ENCODE measurements at places on chromosomes 5 and 9. TPM values are rescaled to one million over a fixed set of nuclear protein-coding genes. Genes with fewer than 3 reads are reported as not detected.

ACSL6 gene
- total RNA-seq = 0.03 TPM

PCDHGA2 gene
- total RNA-seq = 2.1 TPM

NTRK2 gene
- total RNA-seq = 0.16 TPM

NR4A3 gene
- total RNA-seq = not detected

CCDC192 gene
- not detected for total RNA-seq

ADGRV1 gene
- 0.13 TPM for total RNA-seq

IL9 gene
- total RNA-seq = not detected

DIRAS2 gene
- total RNA-seq = not detected

ECSCR gene
- 0.53 TPM for total RNA-seq

IL4 gene
- not detected for total RNA-seq

GRCh38 chr5:149667084-149667828 is 62.9 kb upstream of the PPARGC1B start:
- H3K27me3 ChIP-seq = no peaks in the 10 kb centered on the region
- no peak overlapping the region for H3K27ac ChIP-seq
- no peaks in the 10 kb centered on the region for H3K4me1 ChIP-seq
- H3K36me3 ChIP-seq = no peaks in the 10 kb centered on the region
- peak; percentile 53 for DNase-seq

DNA sequence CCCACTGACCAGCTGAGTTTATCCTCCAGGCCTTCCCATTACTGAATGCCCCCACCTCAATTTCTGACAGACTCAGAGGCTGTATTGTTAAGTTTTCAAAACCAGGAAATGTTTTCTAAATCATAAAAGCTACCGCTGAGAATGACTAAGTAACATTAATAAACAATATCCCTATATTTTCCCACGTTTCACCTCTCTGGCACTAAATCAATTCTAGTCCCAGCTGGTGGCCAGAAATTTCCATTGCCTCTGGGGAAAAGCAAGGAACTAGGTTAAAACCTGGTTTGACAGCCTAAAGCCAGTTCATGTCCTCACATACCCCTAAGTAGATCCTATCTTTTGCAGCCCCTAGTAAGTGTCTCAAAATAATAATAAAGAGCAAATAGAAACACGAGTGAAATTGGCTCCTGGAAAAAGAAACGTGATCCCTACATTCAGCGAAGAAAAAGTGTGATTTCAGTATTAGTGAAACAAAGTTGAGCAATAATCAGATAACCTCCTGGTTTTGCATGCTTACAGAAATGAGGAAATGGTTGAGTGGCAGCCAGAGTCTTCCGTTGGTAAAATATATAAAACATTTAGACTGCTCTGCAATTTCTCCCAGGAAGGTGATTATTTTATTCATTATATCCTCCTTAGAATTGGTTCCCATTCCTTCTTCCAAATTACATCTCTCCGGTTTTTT is 110.9 kb downstream of the ESM1 start:
- no peak overlapping the region for H3K27ac ChIP-seq
- H3K36me3 ChIP-seq = no peaks in the 10 kb centered on the region
- no peaks in the 10 kb centered on the region for H3K27me3 ChIP-seq
- DNase-seq = no peak

DNA sequence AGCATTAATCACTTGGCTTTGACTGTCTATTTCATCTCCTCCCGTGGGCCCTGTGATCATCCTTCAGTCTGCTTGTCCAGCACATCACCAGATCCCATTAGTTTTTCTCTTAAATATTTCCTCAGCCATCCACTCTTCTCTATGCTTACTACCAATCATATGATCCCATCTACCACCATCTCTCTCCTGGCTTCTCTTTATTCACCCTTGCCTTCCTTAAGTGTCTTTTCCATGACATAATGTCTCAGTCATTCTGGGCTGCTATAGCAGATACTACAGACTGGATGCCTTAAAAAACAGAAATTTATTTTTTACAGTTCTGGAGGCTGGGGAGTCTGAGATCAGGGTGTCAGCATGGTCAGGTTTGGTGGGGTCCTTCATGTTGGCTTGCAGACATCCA is 208.4 kb upstream of the PPP1R2B start:
- H3K36me3 ChIP-seq = no peaks in the 10 kb centered on the region
- no peaks in the 10 kb centered on the region for H3K27me3 ChIP-seq
- DNase-seq = no peak
- no peak overlapping the region for H3K27ac ChIP-seq

DNA sequence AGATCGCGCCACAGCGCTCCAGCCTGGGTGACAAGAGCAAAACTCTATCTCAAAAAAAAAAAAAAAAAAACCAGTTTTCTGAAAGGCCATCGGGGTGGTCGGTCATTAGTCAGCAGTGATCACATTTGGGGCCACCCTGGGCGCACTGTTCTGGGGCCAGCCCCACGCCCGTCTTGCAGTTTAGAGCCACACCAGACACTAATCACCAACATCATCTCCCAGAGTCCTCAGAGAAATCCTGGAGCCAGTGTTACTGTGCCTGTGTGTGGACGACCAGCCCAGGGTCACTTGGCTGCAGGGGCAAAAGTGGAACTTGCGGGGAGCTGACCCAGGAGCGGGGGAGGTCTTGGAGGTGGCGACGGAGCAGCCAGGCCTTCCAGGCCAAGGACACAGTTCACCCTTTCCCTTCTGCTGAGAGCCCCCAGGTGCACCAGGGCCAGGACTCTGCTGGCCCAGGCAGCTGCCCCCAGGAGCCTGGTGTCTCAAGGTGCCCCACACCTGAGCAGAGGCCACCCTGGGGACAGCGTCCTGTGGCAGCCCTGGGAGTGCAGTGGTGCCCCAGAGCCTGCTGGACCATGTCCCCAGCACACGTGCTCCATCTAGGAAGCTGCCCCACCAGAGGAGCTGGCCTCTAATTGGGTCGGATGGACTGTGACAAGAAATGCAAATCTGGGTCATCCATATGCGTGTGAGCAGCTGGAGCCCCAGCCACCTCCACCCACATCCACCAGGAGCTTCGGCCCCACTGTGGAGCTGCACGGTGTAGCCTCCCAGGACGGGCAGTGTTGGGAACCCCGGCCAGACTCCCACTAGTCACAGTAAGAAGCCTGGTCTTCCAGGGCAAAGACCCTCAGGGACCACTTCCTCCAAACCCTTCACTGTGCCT is 51.1 kb downstream of the NEK6 start:
- H3K27me3 ChIP-seq = no peaks in the 10 kb centered on the region
- peak overlapping the region; percentile 91 for H3K27ac ChIP-seq
- peaks cover 57% of the 10 kb centered on the region for H3K36me3 ChIP-seq
- H3K4me1 ChIP-seq = peaks cover 56% of the 10 kb centered on the region
- H3K4me3 ChIP-seq = no peak overlapping the region

GRCh38 chr5:38536968-38537367 is 19.5 kb downstream of the LIFR start:
- no peak overlapping the region for H3K4me3 ChIP-seq
- no peak for DNase-seq
- H3K36me3 ChIP-seq = no peaks in the 10 kb centered on the region
- peaks cover 5% of the 10 kb centered on the region for H3K4me1 ChIP-seq
- H3K27me3 ChIP-seq = no peaks in the 10 kb centered on the region
- H3K27ac ChIP-seq = no peak overlapping the region

GRCh38 chr9:113620377-113621161 is 157.0 kb downstream of the RGS3 start:
- H3K4me1 ChIP-seq = peaks cover 59% of the 10 kb centered on the region
- no peaks in the 10 kb centered on the region for H3K36me3 ChIP-seq
- no peaks in the 10 kb centered on the region for H3K27me3 ChIP-seq

- no peak overlapping the region for H3K27ac ChIP-seq
- H3K4me3 ChIP-seq = no peak overlapping the region
- no peaks in the 10 kb centered on the region for H3K27me3 ChIP-seq
- no peak for DNase-seq
- no peaks in the 10 kb centered on the region for H3K36me3 ChIP-seq
Observed at GRCh38 chr5:51621156-51621555, 237.9 kb downstream of the ISL1 start.

- H3K4me1 ChIP-seq = peaks cover 58% of the 10 kb centered on the region
- DNase-seq = no peak
- H3K4me3 ChIP-seq = no peak overlapping the region
- H3K27me3 ChIP-seq = no peaks in the 10 kb centered on the region
- H3K27ac ChIP-seq = peak overlapping the region; percentile 62
- H3K36me3 ChIP-seq = peaks cover 19% of the 10 kb centered on the region
Observed at GRCh38 chr5:134550271-134551214, 25.1 kb downstream of the JADE2 start.

DNA sequence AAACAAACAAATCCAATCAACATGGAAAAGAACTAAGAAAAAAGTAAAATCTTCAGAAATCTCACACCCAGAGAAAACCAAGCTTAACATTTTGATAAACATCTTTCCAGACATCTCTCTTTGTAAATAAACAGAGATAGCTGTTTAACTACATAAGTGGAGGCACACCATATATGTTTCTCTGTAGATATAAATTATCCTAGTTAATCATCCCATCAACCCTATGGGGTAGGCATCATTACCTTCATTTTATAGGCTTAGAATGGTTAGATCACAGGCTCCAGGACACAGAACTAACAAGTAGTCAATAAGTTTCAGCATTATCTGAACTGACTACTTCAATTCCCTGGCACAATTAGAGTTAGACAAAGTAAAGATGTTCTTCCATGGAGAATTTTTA is 22.4 kb upstream of the NDFIP1 start:
- H3K4me3 ChIP-seq = no peak overlapping the region
- no peak for DNase-seq
- H3K36me3 ChIP-seq = no peaks in the 10 kb centered on the region
- peaks cover 34% of the 10 kb centered on the region for H3K4me1 ChIP-seq

- no peaks in the 10 kb centered on the region for H3K27me3 ChIP-seq
- DNase-seq = no peak
- no peak overlapping the region for H3K4me3 ChIP-seq
- no peaks in the 10 kb centered on the region for H3K36me3 ChIP-seq
Observed at GRCh38 chr5:31021181-31021624, 172.3 kb upstream of the CDH6 start.

- no peaks in the 10 kb centered on the region for H3K36me3 ChIP-seq
- H3K4me3 ChIP-seq = no peak overlapping the region
- DNase-seq = no peak
- H3K4me1 ChIP-seq = no peaks in the 10 kb centered on the region
- no peak overlapping the region for H3K27ac ChIP-seq
Observed at GRCh38 chr9:93064392-93065134, 6.1 kb downstream of the SUSD3 start.

GRCh38 chr9:36461323-36461722 is 61.3 kb upstream of the RNF38 start:
- H3K4me3 ChIP-seq = no peak overlapping the region
- no peaks in the 10 kb centered on the region for H3K27me3 ChIP-seq
- DNase-seq = no peak
- no peak overlapping the region for H3K27ac ChIP-seq
- no peaks in the 10 kb centered on the region for H3K4me1 ChIP-seq

DNA sequence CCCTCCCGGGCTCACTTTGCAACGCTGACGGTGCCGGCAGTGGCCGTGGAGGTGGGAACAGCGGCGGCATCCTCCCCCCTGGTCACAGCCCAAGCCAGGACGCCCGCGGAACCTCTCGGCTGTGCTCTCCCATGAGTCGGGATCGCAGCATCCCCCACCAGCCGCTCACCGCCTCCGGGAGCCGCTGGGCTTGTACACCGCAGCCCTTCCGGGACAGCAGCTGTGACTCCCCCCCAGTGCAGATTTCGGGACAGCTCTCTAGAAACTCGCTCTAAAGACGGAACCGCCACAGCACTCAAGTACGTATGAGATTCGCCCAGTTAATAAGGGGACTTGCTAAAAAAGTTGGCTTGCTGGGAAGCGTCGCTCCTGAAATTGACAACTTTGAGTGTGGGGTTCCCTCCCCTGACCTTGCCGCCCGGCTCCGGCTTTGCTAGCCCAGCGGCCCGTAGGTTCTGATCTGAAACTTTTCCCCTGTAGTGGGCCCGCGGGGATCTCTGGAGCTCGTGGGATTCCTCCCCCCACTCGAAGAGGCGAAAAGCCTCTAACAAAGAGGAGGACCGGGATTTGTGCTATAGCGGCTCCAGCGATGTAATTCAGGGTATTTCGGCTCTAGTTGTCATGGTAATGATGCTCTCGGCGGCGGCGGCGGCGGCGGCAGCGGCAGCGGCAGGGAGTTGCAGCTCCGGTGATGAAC is 572 bp downstream of the NR4A3 start:
- H3K36me3 ChIP-seq = peaks cover 3% of the 10 kb centered on the region
- DNase-seq = peak; percentile 52
- H3K4me1 ChIP-seq = peaks cover 11% of the 10 kb centered on the region
- H3K27me3 ChIP-seq = no peaks in the 10 kb centered on the region
- H3K4me3 ChIP-seq = peak overlapping the region; percentile 96

DNA sequence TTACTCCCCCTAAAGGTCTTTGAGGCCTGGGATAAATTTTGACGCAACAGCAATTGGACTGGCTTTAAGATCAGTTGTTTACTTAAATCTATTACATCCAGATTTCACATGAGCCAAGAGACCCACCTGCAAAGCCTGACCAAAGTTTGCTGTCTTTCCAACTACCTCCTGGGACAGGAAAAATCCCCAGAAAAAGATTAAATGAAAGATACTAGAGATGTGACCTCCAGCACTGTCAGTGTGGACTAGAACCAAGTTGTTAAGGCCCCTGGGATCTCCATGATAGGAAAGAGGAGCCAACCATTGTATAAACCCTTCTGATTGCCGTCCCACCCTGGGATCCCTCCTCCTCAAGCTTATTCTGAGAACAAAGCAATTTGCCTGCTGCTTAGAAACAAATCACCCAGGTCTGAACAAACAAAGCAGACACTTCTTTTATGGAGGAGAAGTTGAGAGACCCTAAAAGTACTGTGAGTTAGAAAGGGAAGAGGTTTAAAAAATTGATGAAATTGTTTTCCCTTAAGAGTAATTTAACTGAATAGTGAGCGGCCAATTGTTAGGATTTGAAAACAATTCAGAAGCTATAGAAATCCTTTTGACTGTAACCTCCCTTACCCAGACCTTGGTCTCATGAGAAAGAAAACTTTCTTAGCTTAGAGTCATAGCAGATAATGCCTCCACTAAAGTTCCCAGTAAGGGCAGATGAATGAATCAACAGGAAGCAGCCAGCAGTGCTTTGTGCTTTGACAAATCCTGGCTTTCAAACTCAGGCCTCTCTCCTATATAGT is 255.2 kb downstream of the TMEM167A start:
- no peaks in the 10 kb centered on the region for H3K36me3 ChIP-seq
- no peak for DNase-seq
- no peaks in the 10 kb centered on the region for H3K27me3 ChIP-seq

Data from SJSA1 (cell line).